Activated T-cell treated with anti-CD3 and anti-CD28 coated beads, Interleukin-2, amount 50 U/mL, for 24 hours (primary cell): ENCODE measurements at places on chromosomes 12 and 14.
A peak's percentile ranks its signal among the peaks of the same experiment; 100 is the strongest.

- no peak for DNase-seq
Measured at GRCh38 chr12:95574799-95575452, 23.6 kb upstream of the USP44 start.

GRCh38 chr14:23694949-23695663 lies 58.9 kb downstream of the DHRS2 start:
- DNase-seq: no peak

DNA sequence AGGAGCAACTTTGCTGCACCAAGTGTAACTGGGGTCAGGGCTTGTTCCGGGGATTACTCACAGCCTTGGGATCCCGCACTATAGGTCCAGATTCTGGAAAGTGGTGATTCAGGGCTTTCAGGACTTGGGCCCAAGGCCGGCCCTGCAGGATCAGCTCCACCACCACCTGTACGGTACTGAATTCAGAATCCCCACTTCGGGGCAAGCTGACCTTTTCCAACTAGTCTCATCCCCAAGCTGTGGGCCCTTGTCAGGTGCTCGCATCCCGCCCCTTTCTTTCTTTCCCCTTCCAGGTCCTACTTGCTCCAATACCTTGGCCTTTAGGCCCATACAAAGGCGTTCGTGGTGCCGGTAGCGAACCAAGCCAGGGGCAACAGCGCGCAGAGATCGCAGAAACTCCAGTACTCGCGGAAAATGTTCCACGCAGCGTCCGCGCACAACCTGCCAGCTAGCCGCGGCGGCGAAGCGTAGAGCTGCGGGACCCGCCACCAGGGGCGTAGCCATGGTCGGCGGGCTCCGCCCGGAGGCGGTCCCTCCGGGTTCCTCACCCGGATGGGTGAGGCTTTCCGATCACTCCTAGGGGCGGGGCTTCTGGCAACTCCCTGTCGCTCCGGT lies 487 bp downstream of the TINF2 start:
- peak; percentile 96 for DNase-seq

GRCh38 chr12:79891506-79892162 lies 43.3 kb downstream of the PPP1R12A start:
- no peak for DNase-seq

DNA sequence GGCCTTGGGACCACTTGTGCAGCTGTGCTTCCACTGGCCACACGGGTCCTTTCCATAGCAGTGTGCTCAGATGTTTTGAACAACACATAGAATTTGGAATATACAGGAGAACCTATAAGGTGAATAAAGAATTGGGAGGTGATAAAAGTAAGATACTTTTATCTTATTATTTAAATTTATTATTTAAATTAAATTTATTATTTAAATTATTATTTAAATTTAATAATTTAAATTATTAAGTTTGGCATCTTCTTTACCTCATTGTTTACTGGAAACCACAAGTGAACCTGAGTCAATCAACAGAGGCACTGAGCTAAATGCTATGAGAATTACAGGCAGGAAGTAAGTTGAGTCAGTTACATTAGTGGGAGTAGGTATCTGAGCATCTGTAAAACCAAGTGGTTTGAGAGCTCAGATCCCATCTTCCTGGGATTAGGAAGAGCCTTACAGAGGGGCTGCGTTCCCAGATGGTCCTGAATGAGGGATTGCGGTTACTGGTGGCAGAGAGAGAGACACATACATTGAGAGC lies 103.1 kb downstream of the ESR2 start:
- DNase-seq: no peak

- no peak for DNase-seq
Measured at GRCh38 chr12:87756111-87756510, 273.1 kb downstream of the C12orf50 start.

- DNase-seq: no peak
Measured at GRCh38 chr14:55440385-55440784, at the start of gene TBPL2. TSS of gene TBPL2 (minus strand) at chr14:55440616. CDS start at chr14:55440449, 167 bp downstream.

GRCh38 chr12:116400636-116401372 lies 123.3 kb upstream of the MED13L start:
- no peak for DNase-seq

DNA sequence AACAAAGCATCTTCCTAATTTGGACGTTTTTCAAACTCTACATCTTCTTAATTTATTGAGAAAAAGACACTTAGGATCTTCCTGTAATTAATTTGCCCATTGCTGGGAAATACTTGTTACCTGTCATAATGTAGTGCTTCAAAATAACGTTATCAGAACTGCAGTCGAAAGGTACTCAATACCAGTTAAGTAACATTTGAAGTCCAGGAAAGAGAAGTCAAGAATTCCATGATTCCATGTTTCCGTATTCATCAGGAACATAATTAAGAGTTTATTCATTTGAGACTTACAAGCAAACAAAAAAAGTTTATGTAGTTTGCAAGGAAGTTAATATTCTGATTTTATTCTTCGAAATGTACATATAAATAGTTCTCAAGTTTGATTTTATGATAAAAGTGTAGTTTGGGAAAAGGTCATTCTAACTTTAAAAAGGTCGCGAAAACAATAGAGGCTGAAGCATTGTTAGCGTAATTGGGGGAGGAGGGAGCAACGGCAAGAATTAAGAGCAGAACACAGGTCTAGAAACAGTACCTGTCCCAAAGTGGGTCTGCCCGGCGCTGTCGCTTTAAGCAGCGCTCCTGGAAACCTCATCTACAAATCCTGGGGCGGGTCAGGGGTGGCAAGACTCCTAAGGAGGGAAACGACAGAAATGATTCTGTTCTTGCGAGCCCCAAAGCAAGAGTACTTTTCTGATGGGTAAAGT lies 1.2 kb upstream of the KCNMB4 start:
- no peak for DNase-seq

- DNase-seq: no peak
Measured at GRCh38 chr12:25637752-25638151, 84.7 kb upstream of the LMNTD1 start.

GRCh38 chr12:2876431-2877046 lies 435 bp downstream of the FOXM1 start:
- DNase-seq: no peak

DNA sequence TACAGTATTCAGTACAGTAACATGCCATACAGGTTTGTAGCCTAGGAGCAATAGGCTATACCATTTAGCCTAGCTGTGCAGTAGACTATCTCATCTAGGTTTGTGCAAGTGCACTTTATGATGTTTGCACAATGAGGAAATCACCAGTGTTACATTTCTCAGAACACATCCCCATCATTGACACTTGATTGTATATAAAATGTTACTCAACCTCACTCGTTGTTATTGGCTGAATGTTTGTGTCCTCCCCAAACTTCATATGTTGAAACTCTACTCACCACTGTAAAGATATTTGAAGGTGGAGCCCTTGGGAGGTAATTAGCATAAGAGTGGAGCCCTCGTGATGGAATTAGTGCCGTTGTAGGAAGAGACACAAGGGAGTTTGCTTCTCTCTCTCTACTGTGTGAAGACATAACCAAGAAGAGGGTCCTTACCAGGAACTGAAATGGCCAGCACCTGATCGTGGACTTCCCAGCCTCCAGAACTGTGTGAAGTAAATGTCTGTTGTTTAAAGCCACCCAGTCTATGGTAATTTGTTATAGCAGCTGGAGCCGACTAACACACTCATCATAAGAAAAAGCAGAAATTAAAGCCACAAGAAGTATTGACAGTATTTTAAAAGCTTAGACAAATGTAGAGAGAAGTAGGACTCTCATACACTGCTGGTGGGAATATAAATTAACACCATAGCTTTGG lies 3.2 kb upstream of the MED13L start:
- DNase-seq: no peak

DNA sequence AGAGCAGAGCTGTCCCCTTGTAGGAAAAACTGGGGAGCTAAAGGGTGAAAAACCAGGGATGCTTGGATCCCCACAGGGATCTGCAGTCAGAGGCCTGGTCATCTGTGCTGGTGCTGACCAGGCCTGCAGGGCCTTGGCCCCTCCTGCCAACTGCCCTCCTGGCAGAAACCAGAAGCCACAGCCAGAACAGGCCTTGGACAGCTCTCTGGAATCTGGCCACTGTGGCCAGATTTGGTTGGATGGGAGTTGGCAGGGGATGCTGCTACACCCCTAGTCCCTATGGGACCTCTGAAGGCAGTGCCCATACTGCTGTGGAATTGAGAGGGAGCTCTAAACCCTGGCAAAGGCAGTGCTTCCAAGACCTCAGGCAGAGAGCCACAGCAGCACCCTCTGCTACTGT lies 9.2 kb upstream of the GPX2 start:
- peak; percentile 18 for DNase-seq

GRCh38 chr14:105187935-105188524 lies 6.9 kb upstream of the NUDT14 start:
- DNase-seq: no peak

DNA sequence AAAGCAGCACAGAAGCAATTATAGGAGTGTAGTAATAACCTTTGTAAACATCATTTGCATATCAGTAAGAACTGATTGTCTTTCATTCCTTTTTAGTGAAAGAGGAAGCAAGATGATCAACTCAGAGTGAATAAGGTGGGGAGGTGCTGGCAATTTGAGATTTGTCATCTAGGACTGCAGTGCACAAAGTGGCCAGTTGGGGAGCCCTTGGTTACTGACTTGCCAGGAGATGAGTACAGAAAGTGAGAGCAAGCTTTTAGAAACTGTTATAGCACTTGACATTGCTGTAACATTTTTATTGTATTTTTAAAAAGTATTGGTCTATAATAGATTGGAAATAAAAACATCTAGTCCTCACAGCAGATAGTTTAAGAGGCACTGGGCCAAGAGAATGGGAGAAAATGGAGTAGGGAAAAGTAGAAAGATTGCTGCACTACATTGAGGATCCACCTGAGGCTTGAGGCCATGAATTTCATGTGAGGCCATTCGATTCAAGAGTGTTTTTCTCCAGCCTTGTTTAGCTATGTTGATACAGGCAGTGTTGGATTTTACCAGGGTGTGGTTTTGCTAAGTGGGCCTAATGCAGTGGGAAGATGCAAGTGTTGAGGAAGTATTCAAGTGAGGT lies 98.2 kb downstream of the SNAPC1 start:
- DNase-seq: peak; percentile 77
